ENCODE measurements at places on chromosomes 2 and 18.

DNA sequence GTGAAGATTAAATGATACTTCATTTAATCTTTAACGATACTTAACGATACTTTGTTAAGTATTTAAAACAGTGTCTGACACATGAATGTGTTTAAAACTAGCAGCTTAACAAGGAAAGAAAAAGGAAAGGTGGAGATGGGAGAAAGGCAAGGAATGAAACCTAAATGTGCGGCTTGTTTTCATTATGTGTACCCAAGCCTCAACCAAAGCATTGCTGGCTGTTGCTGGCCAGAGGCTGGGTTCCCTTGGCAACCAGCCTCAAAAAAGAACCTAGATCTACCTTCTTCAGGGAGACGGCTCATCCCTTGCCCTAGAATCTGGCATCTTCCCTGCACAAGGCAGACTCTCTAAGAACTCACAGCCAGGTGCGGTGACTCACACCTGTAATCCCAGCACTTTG, 13.8 kb upstream of the PCBP1 start:
- H3K27me3 ChIP-seq = no peaks in the 10 kb centered on the region
- no peak overlapping the region for H3K4me3 ChIP-seq
- no peak for DNase-seq

- H3K27me3 ChIP-seq = no peaks in the 10 kb centered on the region
- no peak for DNase-seq
- H3K27ac ChIP-seq = no peak overlapping the region
Measured at GRCh38 chr2:25596516-25597244, 76.7 kb downstream of the DTNB start.

GRCh38 chr2:216082805-216083204, 1.1 kb downstream of the TMEM169 start:
- H3K27ac ChIP-seq = no peak overlapping the region
- DNase-seq = no peak
- H3K4me3 ChIP-seq = no peak overlapping the region
- H3K4me1 ChIP-seq = peaks cover 26% of the 10 kb centered on the region
- no peaks in the 10 kb centered on the region for H3K36me3 ChIP-seq

GRCh38 chr2:152453129-152453911, 118.3 kb downstream of the FMNL2 start:
- H3K27me3 ChIP-seq = no peaks in the 10 kb centered on the region
- no peak overlapping the region for H3K27ac ChIP-seq
- no peak overlapping the region for H3K4me3 ChIP-seq
- H3K4me1 ChIP-seq = no peaks in the 10 kb centered on the region

- peaks cover 51% of the 10 kb centered on the region for H3K36me3 ChIP-seq
- no peak for DNase-seq
- H3K27ac ChIP-seq = no peak overlapping the region
- peaks cover 7% of the 10 kb centered on the region for H3K4me1 ChIP-seq
- H3K27me3 ChIP-seq = no peaks in the 10 kb centered on the region
Measured at GRCh38 chr2:216424274-216424673, 12.0 kb downstream of the SMARCAL1 start.

GRCh38 chr2:97727296-97727695, 13.9 kb downstream of the ZAP70 start:
- H3K4me3 ChIP-seq = no peak overlapping the region
- no peaks in the 10 kb centered on the region for H3K27me3 ChIP-seq
- no peak for DNase-seq

DNA sequence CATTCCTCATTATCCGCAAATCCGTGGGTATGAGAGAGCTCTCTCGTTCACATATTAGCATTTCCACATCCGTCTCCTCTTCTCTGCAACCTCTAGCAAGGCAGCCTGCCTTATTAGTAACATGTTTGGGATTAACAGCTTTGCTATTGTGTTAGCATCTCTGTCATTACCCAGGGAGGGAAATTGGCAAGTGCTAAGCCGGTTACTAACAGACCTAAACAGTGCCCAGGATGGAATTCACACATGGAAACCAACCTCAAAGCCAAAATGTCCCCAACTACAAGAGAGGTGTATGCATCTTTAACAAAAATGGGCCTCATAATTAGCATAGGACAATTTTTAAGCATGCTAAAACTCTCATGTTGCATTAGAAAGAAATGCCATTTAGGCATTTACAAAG, 309.0 kb upstream of the MEIS1 start:
- H3K27ac ChIP-seq = no peak overlapping the region
- no peak for DNase-seq
- no peaks in the 10 kb centered on the region for H3K36me3 ChIP-seq
- no peaks in the 10 kb centered on the region for H3K4me1 ChIP-seq
- no peak overlapping the region for H3K4me3 ChIP-seq

All from thymus (tissue), 14 donors.